Heart left ventricle (tissue), 16 donors: ENCODE measurements at places on chromosomes 5 and 9. TPM values are rescaled to one million over a fixed set of nuclear protein-coding genes. Genes with fewer than 3 reads are reported as not detected.

- DNase-seq, result peak; percentile 59
Measured at GRCh38 chr9:130846487-130847305, 11.6 kb downstream of the ABL1 start.

GRCh38 chr5:25850581-25850980 lies 1187.8 kb downstream of the CDH9 start:
- no peak for DNase-seq

- DNase-seq, result no peak
Measured at GRCh38 chr9:134301387-134302129, 24.7 kb upstream of the RXRA start.

The CCNO gene
- not detected for polyA plus RNA-seq

The SLIT3 gene
- 2.3 TPM for polyA plus RNA-seq

The IGFBPL1 gene
- polyA plus RNA-seq, result not detected

The KCNMB1 gene
- 1.2 TPM for polyA plus RNA-seq

GRCh38 chr9:19252174-19252884 lies 21.8 kb downstream of the DENND4C start:
- no peak for DNase-seq

DNA sequence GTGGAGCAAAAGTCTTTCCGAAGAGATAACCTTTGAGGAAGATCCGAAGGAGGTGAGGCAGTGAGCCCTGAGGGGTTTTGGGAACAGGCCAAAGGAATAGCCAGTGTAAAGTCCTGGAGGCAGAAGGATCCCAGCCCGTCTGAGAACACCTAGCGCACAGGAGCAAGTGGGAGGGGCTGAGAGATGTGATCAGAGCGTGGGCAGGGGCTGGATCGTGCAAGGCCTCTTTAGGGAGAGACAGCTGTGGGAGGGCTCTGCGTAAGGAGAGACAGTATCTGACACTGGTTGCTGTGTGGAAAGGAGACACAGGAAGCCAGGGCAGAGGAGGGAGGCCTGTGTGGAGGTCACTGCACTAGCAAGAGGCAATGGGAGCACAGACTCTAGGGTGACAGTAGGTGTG lies 68.2 kb downstream of the BARX1 start:
- no peak for DNase-seq

DNA sequence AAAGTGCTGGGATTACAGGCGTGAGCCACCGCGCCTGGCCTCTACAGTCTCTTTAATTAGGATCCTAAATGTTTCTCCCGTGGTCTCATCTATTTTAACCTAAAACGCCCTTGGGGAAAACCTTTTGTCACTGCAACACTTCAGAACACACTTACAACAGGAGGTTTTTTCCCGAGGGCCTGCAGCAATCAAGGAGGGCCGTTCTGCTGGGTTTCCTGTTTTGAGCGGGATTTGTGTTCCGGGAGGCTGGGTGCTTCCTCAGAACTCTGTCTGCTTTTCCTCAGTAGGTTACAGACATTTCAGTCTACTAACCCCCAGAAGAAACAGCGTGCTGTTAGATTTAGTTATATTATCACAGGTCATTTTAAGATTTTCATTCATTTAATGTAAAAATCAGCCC lies 65.4 kb upstream of the IRX4 start:
- DNase-seq, result peak; percentile 11

The CDKN2B-AS1 gene
- polyA plus RNA-seq, result not detected

The SMAD5 gene
- polyA plus RNA-seq, result 6.9 TPM

DNA sequence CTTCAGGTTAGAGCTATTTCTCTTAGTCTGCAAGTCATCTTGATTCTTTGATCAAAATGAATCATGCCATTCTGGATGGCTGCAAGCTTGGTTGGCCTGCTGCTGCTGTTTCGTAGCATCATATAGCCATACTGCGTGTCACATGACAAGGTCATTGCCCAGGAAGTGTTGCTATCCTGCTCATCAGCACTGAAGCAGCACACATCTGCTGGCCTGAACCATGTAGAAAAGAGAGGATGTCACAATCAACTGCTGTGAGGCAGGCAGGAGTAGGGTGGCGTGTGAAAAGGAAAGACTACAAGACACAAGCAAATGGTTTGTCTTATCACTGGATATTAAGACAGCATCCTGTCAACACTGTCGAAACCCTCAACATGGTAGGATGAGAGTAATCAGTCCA lies 376.7 kb upstream of the RORB start:
- no peak for DNase-seq

- DNase-seq, result peak; percentile 70
Measured at GRCh38 chr9:133341369-133342068, 5.5 kb upstream of the SURF6 start.

The PTPA gene
- polyA plus RNA-seq, result 211 TPM

DNA sequence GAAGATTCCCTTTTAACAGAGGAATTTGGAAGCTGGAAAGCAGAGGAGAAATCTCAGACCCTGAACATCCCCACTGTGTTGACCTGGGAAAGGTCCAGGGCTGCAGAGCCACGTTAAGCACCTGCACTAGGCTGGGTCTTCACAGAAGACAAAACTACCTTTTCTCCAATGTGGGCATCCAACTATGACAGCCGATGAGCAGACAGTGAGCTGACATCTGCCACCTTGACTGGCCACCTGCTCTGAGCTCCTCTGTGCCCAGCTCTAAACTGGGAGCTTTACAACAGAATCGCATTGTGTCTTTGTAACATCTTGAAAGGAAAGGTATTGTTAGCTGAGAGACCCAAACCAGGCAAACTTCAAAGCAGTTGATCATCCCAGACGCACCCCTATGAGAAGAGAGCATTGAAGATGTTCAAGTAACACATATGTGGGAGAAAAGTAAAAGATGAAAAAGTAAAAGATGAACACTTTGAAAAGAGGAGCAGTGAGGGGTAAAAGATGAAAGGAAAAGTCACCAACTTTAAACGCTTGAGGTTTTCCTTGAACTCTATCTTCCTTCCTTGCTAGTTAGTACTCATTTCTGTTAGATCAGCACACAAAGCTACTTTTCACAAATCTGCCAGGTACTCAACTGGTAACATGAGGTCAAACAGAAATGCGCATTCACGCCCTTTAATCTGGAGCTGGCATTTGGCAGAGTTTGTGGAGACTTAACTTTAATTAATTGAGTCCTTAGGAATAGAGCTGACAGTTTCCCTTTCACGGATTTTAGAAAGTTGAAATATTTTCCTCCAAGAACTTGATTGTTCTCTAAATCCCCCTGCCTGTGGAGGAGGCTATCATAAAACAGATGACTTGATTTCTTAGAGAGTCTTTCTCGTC lies 53.2 kb upstream of the CTXN3 start:
- DNase-seq, result no peak

GRCh38 chr5:141933151-141933550 lies 9.5 kb downstream of the DELE1 start:
- DNase-seq, result no peak

- DNase-seq, result no peak
Measured at GRCh38 chr5:114319821-114320220, 42.0 kb upstream of the KCNN2 start.

GRCh38 chr9:114811301-114811700 lies 5.5 kb upstream of the TNFSF15 start:
- no peak for DNase-seq

- no peak for DNase-seq
Measured at GRCh38 chr5:69032009-69032408, 61.8 kb upstream of the SLC30A5 start.
